NCI-H1436 treated with DMSO at 0.1 percent for 48 hours (cell line): ENCODE measurements at places on chromosomes 3 and 15.

GRCh38 chr15:65335278-65336055 lies 31.0 kb downstream of the RNU5B-1 start:
- no peak for DNase-seq

- DNase-seq = no peak
Measured at GRCh38 chr15:80695099-80695910, at the start of gene ABHD17C. Gene ABHD17C, plus strand, starts transcription at chr15:80695310. Its CDS starts 120 bp downstream, at chr15:80695430.

DNA sequence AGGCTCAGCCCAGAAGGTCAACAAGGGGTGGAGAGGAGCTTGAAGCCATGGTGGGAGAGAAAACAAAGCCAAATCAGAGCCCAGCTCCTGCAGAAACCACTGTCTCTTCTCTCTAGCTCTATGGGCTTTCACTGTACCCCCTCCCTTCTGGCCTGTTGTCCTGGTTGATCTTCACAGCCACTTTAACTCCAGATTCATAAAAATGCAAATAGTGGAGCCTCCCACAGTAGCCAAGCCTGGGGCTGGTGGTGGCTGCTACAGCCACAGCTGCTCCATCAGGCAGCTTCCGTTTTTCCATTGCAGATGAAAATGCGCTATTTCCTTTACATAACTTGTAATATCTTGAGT lies 20.7 kb upstream of the CAV3 start:
- DNase-seq = no peak

GRCh38 chr3:50651445-50651844 lies 23.3 kb upstream of the DOCK3 start:
- DNase-seq = no peak

DNA sequence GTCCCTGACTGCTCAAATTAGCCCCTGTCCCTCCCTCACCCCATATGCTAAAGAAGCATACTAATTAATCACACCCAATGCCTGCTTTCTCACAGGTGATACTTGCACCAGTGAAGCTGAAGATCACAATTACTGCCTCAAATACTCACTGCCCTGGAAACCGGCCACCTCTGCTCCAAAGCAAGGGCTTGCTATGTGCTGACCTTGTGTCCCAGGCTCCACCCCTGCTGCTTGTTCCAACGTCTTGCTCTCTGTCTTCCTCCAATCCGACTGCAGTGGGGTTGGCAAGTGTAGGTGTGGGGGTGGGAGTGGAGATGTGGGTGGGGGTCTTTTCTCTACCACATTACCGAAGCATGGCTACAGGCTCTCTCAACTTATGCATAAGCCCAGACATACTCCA lies 55.7 kb upstream of the PSMD6 start:
- no peak for DNase-seq

DNA sequence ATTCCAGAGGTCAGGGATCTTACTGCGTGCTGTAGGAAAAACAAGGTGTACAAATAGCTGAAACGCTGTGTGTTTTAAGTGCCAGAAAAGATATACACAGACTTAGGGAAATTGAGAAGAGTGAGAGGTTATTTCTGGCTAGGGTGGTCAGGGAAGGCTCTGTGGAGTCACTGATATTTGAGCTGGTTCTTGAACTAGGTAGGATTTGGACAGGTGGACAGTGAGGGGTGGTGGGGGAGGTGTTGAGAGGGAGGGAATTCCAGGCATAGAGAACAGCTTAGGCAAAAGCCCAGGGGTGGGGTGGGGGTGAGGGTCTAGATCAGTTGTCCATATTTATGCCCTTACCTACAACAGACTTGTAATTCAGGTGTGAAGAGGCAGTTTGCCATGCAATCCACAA lies 7.0 kb downstream of the SEMA6D start:
- DNase-seq = no peak
